ENCODE measurements at places on chromosomes 7 and 10.
A peak's percentile ranks its signal among the peaks of the same experiment; 100 is the strongest.

DNA sequence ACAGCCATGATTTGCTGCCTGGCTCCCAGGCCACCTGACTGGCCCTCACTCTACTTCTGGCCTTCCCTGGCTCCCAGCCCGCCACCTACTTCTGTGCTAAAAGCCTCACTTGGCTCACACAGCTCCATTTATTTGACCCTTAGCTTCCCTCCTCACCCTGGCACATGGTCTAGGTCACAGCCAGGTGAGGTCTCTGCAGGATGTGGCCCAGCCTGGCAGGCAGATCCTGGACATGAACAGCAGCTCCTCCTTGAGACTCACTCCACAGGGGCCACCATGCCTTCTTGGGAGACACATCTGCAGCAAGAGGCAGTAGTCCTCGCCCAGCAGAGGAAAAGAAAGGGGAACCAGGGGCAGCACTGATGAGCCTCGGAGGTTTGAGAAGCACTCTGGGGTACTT is 64.6 kb downstream of the GRID1 start:
- DNase-seq, result no peak

- no peak for DNase-seq
Measured at GRCh38 chr7:2728316-2729030, 40.5 kb downstream of the AMZ1 start.

GRCh38 chr7:127995156-127995880 is 35.9 kb downstream of the LRRC4 start:
- DNase-seq, result no peak

GRCh38 chr10:110392868-110393740 is 88.4 kb upstream of the SMNDC1 start:
- DNase-seq, result no peak

GRCh38 chr10:104284846-104285245 is 15.9 kb downstream of the GSTO2 start:
- DNase-seq, result no peak

DNA sequence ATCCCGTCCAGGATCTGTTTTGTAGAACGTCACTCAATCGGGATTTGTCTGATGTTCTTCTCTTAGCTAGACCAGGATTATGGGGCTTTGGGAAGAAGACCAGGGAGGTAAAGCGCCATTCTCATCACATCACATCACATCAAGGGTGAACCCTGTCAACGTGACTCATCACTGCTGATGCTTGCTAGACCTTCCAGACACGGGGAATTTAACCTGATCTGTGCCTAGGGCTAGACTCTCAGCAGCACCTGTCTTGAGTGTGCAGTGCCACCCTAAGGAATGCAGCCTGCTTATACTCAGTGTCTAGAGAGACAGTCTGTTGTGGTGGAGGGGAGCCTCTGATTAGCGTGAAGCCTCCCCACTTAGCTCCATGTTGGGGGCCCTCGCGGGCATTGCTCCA is 678.6 kb upstream of the FOXK1 start:
- no peak for DNase-seq

GRCh38 chr7:113113912-113114311 is 4.4 kb downstream of the SMIM30 start:
- peak; percentile 8 for DNase-seq

- no peak for DNase-seq
Measured at GRCh38 chr10:83459124-83459523, 680.2 kb upstream of the GHITM start.

- DNase-seq, result no peak
Measured at GRCh38 chr10:9577746-9578145, 1439.9 kb upstream of the CELF2 start.

GRCh38 chr10:87651801-87652200 is 7.9 kb upstream of the PAPSS2 start:
- DNase-seq, result no peak

GRCh38 chr7:39547336-39547735 is 18.9 kb upstream of the YAE1 start:
- DNase-seq, result peak; percentile 5

GRCh38 chr10:17981766-17982380 is 30.2 kb downstream of the SLC39A12 start:
- no peak for DNase-seq

DNA sequence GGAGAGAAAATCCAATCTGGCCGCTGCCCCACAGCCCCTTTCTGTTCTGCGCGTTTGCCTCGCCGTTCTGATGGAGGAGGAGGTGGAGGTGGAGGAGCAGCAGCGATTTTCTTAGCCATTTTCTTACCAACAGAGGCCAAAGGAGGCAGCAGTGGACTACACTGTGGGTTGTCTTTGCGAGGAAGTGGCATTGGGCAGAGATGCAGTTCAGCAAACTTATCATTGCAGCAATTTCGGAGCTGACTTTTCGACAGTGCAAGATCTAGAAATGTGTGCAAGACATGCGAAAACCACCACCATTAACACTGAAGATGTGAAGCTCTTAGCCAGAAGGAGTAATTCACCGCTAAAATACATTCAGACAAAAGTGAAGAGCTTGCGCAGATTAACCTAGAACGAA is 1.9 kb upstream of the ARL4A start:
- peak; percentile 51 for DNase-seq

GRCh38 chr10:78540355-78541076 is 506.9 kb downstream of the RPS24 start:
- DNase-seq, result no peak

DNA sequence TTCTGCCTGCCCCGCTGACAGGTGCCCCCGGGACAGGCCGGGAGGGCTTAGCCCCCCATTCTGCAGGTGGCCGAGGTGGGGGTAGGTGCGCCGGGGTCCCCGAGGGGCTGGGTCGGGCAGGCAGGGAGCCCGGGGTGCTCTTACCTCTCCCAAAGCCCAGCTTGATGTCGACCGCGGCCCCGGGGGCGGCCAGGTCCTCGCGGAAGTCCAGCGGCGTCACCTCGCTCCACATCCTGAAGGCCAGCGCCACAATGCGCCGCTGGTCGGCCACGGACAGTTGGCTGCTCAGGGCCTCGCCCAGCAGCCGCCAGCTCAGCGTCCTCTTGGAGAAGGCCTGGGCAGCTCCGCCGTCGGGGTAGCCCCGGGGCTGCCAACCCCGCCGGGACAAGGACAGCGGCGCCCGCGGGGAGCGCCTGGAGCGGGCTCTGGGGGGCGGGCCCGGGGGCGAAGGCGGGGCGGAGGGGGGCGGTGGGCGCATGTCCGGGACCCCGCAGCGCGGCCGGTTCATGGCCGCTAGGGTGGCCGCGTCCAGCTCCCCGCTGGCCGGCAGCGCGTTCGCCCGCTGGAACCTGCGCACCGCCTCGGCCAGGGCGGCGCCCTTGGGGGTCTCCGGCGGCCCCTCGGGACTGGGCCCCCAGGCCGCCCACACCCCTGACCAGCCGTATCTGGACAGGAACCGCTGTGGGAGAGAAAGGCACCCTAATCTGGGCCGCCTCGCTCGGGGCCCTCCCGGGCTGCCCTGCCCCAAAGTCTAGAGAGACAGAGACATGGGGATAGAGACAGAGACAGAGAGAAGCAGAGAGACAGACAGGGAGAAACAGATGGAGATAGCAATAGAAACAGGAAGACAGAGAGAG is 1.7 kb downstream of the MMP21 start:
- DNase-seq, result no peak

DNA sequence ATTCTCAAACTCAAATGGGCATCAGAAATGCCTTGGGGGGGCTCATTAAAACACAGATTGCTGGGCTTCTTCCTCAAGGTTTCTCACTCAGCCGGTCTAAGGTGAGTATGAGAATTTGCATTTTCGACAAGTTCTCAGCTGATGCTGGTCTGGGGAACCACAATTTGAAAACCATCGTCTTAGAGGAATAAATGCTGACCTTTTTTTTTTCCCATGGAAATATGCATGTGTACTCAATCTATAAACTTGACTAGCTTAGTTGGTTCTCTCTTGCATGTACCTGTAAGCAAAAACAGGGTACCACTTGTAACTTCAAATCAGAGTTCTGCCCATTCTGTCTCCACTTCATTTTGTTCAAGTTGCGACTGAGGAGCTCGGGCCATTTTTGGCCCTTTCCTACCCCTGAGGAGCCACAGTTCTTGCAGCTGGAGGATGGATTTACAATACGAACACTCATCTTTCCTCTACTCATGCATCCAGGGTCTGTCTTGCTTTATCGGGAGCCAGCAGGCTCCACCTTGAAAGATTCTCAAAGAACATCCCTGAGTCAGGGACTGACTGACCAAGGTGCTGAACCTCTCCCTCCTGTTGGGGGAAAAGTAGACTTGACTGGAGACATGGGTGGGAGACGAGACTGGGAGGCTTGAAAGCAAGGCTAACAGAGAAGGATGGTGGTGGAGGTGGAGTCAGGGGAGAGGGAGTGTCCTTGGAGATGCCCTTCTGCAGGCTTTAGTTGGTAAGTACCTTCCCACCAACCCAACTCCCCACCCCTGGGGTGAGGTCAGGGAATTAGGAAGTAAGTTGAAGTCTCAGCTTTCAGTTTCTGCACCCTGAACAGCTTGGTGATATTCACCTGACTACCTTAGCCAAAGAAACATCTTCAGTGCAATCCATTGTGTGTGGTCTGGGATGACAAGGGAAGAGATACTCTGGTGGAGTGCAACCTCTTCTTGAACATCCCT is 3.7 kb upstream of the MAPK8 start:
- no peak for DNase-seq

DNA sequence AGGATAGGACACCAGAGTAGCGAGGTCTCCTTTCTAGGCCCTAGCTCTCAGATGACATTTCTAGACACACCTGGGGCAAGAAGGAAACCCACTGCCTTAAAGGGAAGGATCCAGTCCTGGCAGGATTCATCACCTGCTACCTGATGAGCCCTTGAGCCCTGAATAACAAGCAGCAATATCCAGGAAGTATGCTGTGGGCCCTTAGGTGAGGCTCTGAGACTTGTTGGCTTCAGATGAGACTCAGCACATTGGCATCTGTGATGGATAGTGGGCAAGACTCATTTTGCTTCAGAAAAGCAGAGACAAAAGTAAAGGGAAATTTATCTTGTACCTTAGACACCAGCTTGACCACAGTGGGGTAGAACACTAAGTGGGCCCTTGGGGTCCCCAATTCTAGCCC is 238.4 kb upstream of the MEOX2 start:
- DNase-seq, result no peak

GRCh38 chr7:47489624-47490023 is 92.3 kb downstream of the TNS3 start:
- DNase-seq, result no peak

DNA sequence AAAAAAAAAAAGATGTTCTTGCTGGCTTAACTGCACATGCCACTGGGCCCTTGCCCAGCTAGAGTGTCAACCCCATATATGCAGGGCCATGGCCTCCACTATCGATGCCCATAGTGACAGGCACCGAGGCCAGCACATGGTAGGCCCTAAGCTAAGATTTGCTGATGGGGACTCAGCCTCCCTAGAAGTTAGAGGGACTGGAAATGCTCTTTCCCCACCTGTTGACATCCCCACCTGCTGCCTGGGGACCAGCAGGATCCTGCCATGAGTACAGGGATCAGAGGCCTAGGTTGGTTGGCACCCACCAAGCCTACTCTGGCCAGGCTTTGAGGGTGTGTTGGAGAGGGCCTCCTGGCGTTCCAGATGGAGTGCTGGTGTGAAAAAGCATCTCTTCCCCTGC is 16.0 kb upstream of the SLC18A2 start:
- DNase-seq, result no peak

GRCh38 chr7:94190599-94191061 is 186.5 kb upstream of the BET1 start:
- no peak for DNase-seq

GRCh38 chr10:35396560-35397434 is 60.5 kb downstream of the CCNY start:
- DNase-seq, result no peak

GRCh38 chr7:73363225-73364005 is 35.5 kb downstream of the FKBP6 start:
- no peak for DNase-seq

DNA sequence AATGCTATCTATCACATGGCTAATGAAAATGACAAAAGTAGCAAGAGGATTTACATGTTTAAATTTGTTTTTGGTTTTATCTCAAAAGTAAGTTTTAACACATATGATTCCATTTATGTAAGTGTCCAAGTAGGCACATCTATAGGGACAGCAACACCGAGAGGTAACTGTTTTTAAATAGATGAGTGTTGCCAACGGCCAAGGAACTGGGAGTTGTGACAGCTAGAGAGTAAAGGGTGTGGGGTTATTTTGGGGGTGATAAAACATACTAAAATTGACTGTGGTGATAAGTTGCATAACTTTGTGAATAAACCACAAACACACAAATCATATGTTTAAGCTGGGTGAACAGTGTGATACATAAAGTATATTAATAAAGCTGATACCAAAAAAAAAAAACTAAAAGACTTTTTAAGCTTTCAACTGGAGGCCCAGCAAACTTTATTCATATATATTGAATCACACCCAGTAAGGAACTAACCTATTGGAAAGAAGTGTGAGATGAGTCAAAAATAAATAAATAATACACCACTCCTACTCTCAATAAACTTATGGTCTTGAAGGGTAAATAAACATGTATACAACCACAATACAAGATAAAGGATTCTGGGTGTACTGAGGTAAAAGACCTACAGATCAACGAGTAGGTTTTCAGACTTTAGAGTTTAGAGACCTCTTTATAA is 33.0 kb downstream of the LRRC72 start:
- DNase-seq, result no peak

- DNase-seq, result no peak
Measured at GRCh38 chr10:89337484-89337883, 9.7 kb downstream of the IFIT3 start.

- no peak for DNase-seq
Measured at GRCh38 chr10:34205452-34205851, 609.6 kb downstream of the PARD3 start.

DNA sequence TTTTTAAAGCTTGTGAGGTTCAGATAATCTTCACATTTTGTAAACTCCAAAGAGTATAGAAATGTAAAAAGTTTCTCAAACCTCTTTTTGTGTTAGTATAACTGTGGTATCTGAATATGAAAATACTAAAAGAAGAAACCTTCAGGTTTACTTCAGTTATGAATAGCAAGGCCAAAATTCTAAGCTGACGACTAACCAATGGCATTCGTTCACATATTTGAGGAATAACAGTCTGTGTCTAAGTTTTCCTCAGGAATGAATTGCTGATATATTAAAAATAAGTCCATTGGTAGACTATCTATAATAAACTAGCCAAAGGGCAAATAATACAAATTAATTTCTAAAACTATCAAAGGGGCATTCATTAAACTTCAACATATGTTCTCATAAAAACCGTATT is 206.0 kb downstream of the CXCL12 start:
- DNase-seq, result no peak

GRCh38 chr10:33749790-33750189 is 415.3 kb upstream of the NRP1 start:
- no peak for DNase-seq

DNA sequence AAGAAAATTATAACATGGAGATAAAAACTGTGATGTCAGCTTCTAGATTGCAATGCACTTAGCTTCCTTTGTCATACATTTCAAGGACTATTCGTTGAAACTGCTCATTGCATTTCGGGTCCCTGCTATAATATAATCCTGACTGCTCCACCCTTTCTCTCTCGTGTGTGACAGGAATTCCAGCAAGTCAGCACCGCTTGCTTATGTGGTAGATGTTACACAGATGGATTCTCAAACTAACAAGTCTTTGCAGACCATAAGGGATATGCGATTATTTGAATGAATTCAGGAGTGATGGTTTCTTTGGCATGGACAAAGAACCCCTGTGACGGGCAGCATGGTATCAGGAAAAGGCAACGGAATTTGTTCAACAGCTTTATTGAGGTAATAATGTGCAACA is 184.0 kb downstream of the GRID1 start:
- DNase-seq, result no peak

GRCh38 chr7:157397731-157398691 is 61.2 kb downstream of the DNAJB6 start:
- peak; percentile 68 for DNase-seq

Measured in erythroblast (primary cell).